ENCODE measurements at places on chromosomes 5 and 9. TPM values are rescaled to one million over a fixed set of nuclear protein-coding genes. Genes with fewer than 3 reads are reported as not detected.
A peak's percentile ranks its signal among the peaks of the same experiment; 100 is the strongest.

DNA sequence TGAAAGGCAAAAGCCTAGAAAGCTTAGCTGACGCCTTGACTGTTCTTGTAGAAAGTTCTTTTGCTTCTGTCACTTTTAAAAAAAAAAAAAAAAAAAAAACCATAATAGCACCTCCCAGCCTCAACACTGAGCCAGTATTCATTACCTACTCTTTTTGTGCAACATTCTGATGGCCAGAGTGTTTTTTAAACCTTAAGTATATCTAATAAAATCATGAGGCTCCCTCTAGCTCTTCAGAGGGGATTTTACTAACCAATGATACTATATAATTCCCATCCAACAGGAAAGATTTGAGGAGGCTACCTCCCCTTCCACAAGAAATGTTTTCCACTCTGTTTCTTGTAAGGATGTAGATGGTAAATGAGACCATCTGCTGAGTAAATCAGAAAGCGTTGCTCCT lies 3.9 kb downstream of the BNC2 start:
- H3K4me3 ChIP-seq, result no peak overlapping the region
- peaks cover 33% of the 10 kb centered on the region for H3K27me3 ChIP-seq
- no peaks in the 10 kb centered on the region for H3K36me3 ChIP-seq
- peaks cover 3% of the 10 kb centered on the region for H3K4me1 ChIP-seq
- peak overlapping the region; percentile 92 for H3K27ac ChIP-seq
- no peak for DNase-seq

DNA sequence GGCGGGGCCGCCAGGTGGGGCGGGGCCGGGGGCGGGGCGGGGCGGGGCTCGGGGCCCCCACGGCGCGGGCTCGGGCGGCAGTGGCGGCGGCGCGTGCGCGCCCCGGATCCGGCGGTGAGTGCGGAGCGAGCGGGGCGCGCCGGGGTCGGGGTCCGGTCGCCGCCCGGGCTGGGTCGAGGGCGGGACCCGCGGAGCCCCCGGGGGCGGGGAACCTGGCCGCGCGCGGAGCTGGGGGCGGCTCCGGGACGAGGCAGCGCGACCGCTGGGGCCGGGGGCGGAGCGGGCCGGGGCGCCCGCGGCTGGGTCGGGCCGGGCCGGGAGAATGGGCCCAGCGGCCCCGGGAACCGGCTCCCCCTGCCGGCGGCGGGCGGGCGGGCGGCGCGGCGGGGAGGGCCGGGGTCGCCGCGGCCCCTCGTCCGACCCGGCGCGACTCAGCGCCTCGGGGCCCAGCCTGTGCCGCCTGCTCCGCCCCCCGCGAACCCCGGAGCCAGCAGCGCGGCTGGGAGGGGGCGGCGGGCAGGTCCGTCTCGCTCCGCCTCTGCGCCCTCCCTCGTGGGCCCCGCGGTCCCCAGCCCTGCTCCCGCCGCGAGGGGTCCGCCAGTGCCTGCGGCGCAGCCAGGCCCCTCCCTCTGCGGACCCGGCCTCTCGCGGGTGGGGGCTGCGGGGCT lies 3.1 kb downstream of the EGFL7 start:
- DNase-seq, result no peak
- H3K27ac ChIP-seq, result peak overlapping the region; percentile 20
- no peaks in the 10 kb centered on the region for H3K36me3 ChIP-seq
- peak overlapping the region; percentile 39 for H3K4me3 ChIP-seq

DNA sequence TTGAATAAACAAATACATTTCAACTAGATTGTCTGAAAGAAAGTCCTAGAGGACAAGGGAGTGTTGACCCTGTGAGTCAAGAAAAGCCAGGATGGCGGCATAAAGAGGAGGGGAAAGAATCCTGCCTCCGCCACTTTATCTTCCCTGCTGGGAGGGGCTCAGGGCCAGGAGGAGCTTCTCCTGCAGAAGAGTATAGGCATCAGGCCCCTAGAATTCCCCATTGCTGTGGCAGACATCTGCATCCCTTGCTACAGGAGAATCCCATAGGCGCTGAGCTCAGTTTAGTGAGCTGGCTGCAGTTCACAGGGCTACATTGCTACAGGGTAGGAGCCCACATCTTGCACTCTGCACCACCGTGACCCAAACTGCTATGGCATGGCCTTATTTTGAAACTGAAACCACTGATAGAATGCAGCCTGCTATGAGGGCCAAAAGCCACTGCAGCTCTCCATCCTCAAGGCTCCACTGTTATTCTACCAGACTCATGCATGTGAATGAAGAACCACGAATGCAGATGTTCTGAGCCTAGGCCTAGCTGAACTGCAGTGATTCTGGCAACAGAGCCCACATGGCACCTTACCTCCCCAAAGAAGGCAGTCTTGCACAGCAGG lies 941.4 kb upstream of the CTNND2 start:
- no peaks in the 10 kb centered on the region for H3K4me1 ChIP-seq
- no peak overlapping the region for H3K4me3 ChIP-seq
- DNase-seq, result no peak
- H3K36me3 ChIP-seq, result no peaks in the 10 kb centered on the region
- H3K27ac ChIP-seq, result no peak overlapping the region

- H3K4me1 ChIP-seq, result peaks cover 6% of the 10 kb centered on the region
- DNase-seq, result no peak
- no peak overlapping the region for H3K4me3 ChIP-seq
- H3K27ac ChIP-seq, result no peak overlapping the region
- no peaks in the 10 kb centered on the region for H3K27me3 ChIP-seq
Observed at GRCh38 chr9:33403941-33404787, 1.8 kb upstream of the AQP7 start.

DNA sequence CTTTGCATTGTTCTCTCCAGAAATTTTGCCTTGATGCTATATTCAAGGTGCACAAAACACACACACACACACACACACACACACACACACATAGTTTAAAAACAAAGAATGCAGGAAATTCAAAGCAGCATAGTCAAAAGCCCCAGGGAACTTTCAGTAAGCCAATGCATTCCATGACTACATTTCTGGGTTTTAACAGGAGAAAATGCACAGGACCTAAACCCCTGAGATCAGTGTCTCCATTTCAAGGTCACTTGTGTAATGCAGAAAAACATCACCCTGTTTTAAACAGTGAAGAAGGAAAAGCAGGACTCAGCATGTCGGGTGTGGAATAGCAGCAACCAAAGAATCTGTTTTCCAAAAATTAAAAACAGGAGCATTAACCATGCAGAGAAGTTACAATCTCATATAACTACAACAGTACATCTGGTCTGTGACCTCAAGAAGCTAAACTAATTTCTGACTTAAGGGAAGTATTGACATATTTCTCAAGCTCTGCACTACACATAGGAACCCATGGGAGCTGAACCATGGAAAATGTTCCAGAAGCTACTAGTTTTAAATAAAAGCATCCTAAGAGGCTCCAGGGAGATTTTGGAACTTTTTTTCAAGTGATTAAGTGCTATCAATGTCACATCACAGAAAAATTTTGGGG lies 296.7 kb downstream of the HINT1 start:
- H3K27ac ChIP-seq, result no peak overlapping the region
- no peaks in the 10 kb centered on the region for H3K36me3 ChIP-seq
- no peaks in the 10 kb centered on the region for H3K27me3 ChIP-seq
- no peak for DNase-seq
- H3K4me3 ChIP-seq, result no peak overlapping the region

DNA sequence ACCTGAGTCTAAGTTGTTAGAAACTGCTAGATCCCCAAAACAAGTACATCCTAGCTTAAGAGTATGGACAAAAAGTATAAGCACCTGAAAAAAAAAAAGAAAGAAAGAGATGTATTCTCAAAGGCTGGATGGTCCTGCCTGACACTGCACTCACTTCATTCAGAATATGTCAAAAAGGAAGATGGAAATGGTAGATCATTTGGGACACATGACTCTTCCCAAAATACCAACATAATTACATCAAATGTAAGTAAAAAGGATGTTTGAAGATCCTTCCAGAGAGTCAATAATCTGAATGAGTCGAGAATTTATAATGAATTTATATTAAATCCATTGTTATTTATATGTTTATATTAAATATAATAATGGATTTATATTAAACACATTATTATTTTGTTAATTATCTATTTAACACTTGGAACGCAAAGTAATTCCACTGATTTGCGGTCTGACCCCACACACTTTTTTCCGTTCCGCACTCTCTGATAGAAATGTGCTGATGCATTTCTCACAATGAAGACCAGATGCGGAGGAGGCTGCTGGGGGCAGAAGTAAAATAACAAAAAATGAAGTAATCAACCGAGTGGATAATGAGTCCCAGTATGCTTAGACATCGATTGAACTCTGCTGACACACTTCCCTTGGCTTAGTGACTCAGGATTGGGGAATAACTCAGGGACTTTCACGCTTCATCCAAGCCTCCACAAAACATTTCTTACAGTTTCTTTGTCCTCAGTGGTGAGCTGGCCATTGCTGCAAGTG lies 201.2 kb downstream of the ADAMTS12 start:
- H3K27me3 ChIP-seq, result no peaks in the 10 kb centered on the region
- no peak overlapping the region for H3K4me3 ChIP-seq
- DNase-seq, result no peak

- no peak for DNase-seq
- H3K27me3 ChIP-seq, result no peaks in the 10 kb centered on the region
- H3K4me1 ChIP-seq, result peaks cover 35% of the 10 kb centered on the region
- peak overlapping the region; percentile 55 for H3K27ac ChIP-seq
Observed at GRCh38 chr5:149937610-149938009, 7.0 kb downstream of the PDE6A start.

- no peaks in the 10 kb centered on the region for H3K4me1 ChIP-seq
- no peak overlapping the region for H3K27ac ChIP-seq
- H3K4me3 ChIP-seq, result no peak overlapping the region
- no peaks in the 10 kb centered on the region for H3K36me3 ChIP-seq
Observed at GRCh38 chr9:32247168-32247567, 137.3 kb upstream of the ACO1 start.

- no peaks in the 10 kb centered on the region for H3K4me1 ChIP-seq
- H3K27ac ChIP-seq, result no peak overlapping the region
- no peak for DNase-seq
- H3K36me3 ChIP-seq, result no peaks in the 10 kb centered on the region
- no peak overlapping the region for H3K4me3 ChIP-seq
- no peaks in the 10 kb centered on the region for H3K27me3 ChIP-seq
Observed at GRCh38 chr5:66717455-66718373, 121.5 kb downstream of the MAST4 start.

DNA sequence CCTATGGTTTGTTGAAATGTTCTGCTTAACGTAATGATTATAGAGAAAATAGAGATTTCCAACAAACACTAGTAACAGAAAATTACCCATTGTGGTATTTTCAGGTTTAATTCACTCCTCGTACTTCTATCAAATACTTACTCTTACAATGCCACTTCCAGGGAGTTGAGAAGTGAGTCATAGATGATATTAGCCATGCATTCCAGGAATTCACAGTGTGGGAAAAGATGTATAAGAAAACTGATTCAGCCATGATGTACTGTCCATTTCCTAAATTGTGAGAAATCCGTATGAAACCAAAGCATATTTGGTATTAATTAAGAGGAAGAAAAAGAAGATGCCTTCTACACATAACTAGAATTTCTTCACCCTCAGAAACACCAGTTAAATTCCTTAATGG lies 1854.6 kb upstream of the WWC1 start:
- no peaks in the 10 kb centered on the region for H3K27me3 ChIP-seq
- no peaks in the 10 kb centered on the region for H3K36me3 ChIP-seq

DNA sequence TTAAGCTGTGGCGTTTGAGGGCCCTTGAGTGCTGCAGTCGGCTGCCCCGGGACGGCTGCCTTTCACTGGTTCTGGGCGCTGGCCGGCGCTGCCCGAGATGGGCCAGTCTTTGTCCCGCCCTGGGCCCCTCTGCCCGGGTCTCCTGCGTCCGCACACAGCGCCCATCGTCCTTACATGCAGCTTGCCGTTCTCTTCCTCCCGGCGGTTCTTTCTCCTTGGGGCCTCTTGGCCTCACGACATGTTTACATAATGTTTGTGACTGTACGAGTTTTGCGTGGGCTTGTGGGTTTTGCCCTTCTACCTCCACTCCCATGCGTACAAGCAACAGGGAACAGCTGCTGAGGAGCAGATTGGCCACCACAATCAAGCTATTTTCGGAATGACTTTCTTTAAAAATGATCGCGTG lies 618 bp downstream of the TNPO1 start:
- H3K27me3 ChIP-seq, result no peaks in the 10 kb centered on the region
- no peaks in the 10 kb centered on the region for H3K36me3 ChIP-seq
- peak overlapping the region; percentile 98 for H3K27ac ChIP-seq
- DNase-seq, result peak; percentile 59
- H3K4me3 ChIP-seq, result peak overlapping the region; percentile 85
- peaks cover 9% of the 10 kb centered on the region for H3K4me1 ChIP-seq

GRCh38 chr5:1161108-1161832 lies 40.1 kb upstream of the SLC6A19 start:
- no peaks in the 10 kb centered on the region for H3K36me3 ChIP-seq
- H3K27ac ChIP-seq, result peak overlapping the region; percentile 41
- peaks cover 12% of the 10 kb centered on the region for H3K4me1 ChIP-seq

- H3K4me1 ChIP-seq, result no peaks in the 10 kb centered on the region
- H3K27me3 ChIP-seq, result no peaks in the 10 kb centered on the region
- no peak overlapping the region for H3K27ac ChIP-seq
- no peaks in the 10 kb centered on the region for H3K36me3 ChIP-seq
- H3K4me3 ChIP-seq, result no peak overlapping the region
Observed at GRCh38 chr5:88394536-88395175, 126.0 kb upstream of the TMEM161B start.

DNA sequence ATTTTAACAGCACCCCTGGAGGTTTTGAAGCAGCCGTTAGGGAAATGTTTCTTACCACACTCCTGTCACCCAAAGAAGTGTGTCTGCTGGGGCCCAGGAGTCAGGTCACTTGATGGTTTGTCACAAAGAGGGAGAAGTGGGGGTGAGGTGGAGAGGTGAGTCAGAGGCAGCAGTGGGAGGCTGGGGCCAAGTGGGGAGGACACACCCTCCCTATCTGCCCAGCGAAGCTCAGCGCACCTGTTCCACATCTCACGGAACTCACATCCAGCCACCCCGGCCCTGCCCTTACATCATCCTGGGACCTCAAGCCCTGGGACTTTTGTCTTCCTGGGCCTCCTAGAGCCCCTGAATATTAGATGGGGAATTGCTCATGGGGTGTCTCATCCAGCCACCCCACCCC lies 171.1 kb upstream of the SMIM23 start:
- H3K4me1 ChIP-seq, result no peaks in the 10 kb centered on the region
- H3K4me3 ChIP-seq, result no peak overlapping the region
- H3K27me3 ChIP-seq, result peaks cover 12% of the 10 kb centered on the region

DNA sequence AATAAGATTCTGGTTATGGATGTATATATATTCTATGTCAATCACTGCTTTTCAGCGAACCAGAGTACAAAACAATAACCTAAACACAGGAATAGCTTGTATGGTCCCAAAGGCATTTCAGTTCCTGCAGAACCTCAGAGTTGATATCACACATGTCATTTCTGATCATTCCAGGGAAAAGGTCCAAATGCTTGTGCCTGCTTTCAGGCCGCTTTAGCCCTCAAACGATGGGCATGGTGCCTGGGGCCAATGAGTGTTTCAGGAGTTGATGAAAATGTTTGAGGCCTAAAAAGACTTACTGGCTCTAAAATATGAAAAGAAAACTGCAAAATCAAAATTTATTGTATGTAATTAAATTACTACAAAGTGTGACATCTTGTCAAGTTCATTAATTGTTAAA lies 22.8 kb downstream of the ANGPTL2 start:
- peaks cover 3% of the 10 kb centered on the region for H3K4me1 ChIP-seq
- no peaks in the 10 kb centered on the region for H3K27me3 ChIP-seq
- DNase-seq, result no peak
- H3K4me3 ChIP-seq, result no peak overlapping the region

- no peak overlapping the region for H3K4me3 ChIP-seq
- H3K27me3 ChIP-seq, result no peaks in the 10 kb centered on the region
- no peak overlapping the region for H3K27ac ChIP-seq
- H3K4me1 ChIP-seq, result no peaks in the 10 kb centered on the region
- no peaks in the 10 kb centered on the region for H3K36me3 ChIP-seq
Observed at GRCh38 chr5:6458833-6459232, 10.2 kb downstream of the UBE2QL1 start.

ACOT12 gene
- total RNA-seq, result not detected

CSF2 gene
- total RNA-seq, result not detected

LNPEP gene
- 7.2 TPM for total RNA-seq

PGM5 gene
- 94.5 TPM for total RNA-seq

GGTA1 gene
- total RNA-seq, result 3.5 TPM

TMEM245 gene
- total RNA-seq, result 63.4 TPM

SLCO4C1 gene
- 5.9 TPM for total RNA-seq

All from transverse colon (tissue), 4 donors.